ENCODE measurements at places on chromosomes 3 and 15.

DNA sequence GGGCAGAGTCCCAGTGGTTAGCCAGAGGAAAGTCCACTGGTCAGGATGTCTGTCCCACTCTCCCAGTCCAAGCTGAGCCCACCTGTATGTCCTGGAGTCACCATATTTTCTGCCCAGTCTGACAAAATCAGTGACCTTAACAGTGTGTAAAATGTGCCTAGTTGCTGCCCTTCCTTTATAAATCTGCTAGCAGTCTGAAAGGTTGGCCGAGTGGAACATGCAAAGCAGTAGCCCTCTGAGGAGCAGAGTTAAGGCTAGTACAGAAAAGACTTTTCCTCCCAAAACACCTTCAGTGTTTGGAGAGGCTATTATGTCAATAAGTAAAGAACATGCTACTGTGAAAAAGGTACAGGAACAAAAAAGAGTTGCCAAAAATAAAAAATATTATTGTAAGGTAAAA is 15.3 kb downstream of the TTC21A start:
- DNase-seq, result no peak

DNA sequence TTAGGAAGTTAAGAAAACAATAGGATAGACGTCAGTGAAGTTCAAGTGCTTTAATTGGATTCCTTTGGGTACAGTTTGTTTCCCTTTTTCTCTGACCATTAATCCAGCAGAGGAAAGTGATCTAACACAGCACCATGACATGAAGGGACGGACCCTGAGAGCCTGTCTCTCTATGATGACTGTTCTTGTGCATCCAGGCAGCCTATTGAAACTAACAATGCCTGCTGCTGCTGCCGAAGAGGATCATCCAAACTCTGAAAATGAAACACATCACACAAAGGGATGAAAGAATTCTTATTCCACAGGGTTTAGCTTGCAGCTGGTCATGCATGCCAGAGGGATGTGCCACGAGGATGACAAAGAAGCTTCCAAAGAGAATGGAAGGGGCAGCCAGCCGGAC is 75.5 kb downstream of the ZBTB20 start:
- DNase-seq, result no peak

DNA sequence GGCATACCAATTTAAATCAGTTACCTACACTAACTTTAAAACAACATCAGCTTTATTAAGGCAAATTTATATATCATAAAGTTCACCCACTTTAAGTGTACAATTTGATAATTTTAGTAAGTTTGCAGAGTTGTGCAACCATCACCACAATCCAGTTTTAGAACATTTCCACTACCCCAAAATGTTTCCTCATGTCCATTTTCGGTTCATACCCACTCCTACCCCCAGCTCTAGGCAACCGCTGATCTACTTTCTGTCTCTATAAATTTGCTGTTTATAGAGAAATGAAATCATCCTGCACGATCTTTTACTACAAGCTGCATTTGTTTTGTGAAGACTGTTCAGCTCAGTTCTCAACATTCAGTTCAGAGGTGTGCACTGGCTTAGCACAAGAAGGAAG is 31.5 kb upstream of the FAM81A start:
- no peak for DNase-seq

DNA sequence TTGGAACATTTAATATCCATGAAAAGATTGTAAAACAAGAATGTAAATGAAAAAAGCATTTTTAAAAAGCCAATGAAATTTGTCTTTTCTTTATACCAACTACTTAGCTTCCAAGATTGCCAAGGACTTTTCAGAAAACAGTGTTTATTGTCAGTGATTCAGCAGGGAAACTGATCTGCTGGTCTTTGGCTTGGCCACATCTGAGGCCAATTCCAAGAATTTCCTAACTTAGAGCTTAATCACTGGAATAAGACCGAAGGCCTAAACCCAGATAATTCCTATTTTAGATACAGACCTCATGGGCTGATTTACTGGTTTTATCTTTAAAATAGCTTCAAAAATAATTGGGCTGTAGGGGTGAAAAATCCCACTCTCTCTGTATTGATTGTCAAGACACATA is 260.5 kb upstream of the RORA start:
- DNase-seq, result no peak

DNA sequence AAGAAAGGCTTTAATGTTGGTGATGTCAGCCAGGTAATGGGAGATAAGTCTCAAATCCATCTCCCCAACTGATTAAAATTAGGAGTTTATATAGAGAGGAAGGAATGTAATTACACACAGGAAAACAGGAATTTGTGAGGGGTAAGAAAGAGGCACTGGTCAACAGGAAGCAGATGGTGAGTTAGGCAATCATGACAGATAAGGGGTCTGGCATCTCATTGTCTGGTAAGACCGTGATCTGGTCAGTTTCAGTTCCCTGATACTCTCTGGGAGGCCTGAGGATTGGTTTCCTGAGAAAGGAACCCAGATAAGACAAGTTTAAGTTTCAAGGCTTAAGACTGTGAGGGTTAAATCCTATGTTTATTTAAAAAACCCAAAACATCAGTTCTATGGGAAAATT is 414.7 kb upstream of the ARRDC4 start:
- DNase-seq, result no peak

DNA sequence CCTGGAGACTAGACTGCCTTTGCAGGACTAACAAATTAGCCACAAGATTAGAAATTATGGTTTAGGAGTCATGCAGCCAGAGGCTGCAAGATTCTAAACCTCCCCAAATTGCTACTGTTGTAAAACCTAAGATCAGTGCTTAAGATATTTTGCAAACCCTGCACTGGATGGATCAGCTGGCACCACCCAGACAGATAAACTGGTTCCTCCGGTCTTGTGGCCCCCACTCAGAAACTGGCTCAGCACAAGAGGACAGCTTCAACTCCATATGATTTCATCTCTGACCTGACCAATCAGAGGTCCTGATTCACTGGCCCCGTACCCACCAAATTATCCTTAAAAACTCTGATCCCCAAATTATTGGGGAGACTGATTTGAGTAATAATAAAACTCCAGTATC is 19.5 kb upstream of the PXYLP1 start:
- no peak for DNase-seq

DNA sequence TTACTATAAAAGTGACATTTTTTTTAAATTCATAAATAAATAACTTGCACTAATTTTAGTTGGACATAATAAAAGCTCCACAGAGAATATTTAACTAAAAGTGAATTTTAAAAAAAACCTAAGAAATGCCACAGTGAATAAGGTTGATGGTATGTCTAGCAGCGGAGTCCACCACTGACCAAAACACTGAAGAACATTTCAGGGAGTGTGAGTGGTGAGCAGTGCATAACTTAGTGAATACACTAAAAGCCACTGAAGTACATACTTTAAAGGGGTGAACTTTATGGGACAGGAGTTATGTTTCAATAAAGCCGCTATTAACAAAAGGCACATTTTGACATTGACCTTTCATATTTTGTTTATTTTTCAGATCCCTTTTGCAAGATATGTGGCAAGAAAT is 32.3 kb downstream of the SRP14 start:
- peak; percentile 58 for DNase-seq

DNA sequence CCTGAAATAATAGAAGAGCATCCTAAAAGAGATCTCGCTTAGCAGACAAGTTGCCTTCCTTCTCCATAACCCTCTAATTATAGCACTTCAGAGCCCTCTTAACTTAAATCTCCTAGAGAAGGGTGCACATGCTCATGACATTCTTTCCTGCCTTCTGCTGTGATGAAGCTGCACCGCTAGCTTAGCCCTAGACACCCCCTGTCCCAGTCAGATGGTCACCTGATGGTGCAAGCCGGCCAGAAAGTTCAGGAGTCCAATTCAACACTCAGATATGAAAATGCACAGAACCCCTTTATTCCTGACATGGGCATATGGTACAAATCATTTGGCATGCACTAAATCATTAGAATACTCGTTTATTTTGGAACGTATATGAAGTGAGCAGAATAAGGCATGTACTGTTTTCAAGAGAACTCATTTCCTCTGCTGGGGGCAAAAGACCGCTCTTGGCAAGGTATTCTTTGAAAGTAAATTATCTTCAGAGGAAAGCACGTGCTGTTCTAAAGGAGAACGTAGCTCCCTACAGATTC is 420.4 kb upstream of the PROK2 start:
- no peak for DNase-seq

DNA sequence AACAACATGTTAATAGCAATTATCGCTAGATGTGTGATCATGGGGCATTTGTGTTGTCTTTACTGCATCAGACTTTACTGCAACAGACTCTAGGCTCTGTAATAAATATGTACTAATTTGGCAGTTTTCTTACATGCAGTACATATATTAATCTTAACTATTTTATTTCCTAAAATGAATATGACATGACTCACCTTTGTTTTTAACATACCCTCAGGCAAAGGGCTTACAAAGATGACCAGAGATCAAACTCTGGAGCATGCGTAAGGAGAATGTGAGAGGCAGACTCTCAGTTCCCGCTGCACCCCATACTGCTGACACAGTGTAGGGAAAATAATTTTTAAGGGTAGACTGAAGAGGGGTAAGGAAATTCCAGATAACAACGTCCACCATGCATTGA is 7.2 kb upstream of the FAM174B start:
- no peak for DNase-seq

DNA sequence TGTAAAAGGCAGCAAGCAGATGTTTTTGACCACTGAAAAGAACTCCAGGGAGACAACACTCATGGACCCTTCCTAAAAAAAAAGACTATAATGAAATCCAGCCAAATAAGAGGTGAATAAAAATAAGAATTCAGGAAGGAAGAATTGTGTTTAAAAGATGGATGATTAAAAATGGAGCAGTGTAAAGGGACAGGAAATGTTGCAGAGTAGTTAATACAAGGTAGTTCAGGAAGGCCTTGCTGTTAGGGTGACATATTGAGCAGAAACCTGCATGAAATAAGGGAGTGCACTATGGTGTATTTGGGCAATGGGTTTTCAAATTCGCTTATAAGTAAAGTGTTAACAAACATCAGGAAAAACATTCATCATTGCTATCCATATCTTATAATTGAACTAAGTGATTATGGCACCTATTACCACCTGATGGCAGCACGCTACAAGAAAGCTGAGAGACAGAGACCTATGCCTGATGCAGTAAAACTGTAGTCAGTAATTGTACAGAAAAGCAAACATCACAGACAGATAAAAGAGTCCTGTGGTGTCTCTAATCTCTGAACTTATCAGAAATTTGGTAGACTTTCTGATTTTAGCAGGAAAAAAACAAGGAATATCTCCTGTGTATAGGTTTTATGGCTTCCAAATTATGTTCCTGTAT is 5.8 kb upstream of the DBR1 start:
- no peak for DNase-seq

- DNase-seq, result no peak
Observed at GRCh38 chr3:128625409-128625945, 25.1 kb downstream of the RPN1 start.

GRCh38 chr15:88736204-88736603 is 67.0 kb upstream of the ACAN start:
- DNase-seq, result no peak

- DNase-seq, result no peak
Observed at GRCh38 chr3:177057768-177058167, 139.5 kb downstream of the TBL1XR1 start.

DNA sequence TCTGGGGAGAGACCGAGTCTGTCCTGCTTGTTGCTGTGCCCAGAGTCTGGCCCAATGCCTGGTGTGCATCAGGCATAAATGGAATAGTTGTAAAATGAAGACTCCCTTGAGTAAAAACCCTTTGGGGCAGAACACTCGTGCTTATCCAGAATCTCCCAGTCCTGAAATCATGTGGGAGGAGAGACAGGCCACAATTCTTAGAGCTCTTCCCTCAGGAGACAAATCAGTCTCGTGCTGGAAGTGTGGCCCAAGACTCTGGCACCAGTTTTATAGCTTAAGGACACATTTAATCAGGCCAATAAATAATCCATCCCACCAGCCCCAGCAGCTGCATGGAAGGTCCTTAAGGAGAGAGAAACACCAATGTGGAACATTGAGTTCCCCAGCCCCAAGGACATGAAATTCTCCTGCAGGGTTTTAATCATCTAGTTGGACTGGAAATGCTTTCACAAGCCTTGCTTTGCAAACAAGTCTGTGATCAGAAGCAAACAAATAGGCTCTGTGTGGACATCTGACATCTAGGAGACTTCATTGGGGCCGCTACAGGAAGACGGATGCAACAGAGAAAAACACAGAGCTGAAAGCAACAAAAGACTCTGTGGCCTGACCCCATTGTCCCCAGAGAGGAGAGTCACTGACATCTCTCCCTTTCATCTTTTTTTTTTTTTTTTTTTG is 70.4 kb downstream of the LSM3 start:
- DNase-seq, result no peak
